ENCODE measurements at places on chromosomes 13 and 19.

DNA sequence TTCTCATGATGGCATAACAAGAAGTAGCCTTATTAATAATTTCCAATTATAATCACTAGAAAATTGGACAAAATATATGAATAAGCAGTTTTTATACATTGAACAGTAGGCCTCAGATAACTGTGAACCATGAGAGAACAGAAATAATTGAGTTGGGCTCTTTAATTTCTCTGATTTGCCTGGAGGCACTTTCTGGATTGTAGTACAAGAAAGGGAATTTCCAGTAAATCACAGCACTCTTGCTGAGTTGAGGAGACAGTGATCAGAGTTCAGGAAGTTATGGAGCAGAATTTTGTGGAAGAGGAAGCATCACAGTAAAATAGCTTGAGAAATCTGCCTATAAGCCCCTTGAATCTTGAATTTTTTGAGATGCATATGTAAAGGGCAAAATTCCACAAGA lies 216.2 kb downstream of the MAB21L1 start:
- no peak for DNase-seq

GRCh38 chr13:37202264-37202663 lies 96.8 kb upstream of the CSNK1A1L start:
- DNase-seq, result no peak

GRCh38 chr13:110329798-110330461 lies 22.8 kb downstream of the COL4A2 start:
- DNase-seq, result no peak

DNA sequence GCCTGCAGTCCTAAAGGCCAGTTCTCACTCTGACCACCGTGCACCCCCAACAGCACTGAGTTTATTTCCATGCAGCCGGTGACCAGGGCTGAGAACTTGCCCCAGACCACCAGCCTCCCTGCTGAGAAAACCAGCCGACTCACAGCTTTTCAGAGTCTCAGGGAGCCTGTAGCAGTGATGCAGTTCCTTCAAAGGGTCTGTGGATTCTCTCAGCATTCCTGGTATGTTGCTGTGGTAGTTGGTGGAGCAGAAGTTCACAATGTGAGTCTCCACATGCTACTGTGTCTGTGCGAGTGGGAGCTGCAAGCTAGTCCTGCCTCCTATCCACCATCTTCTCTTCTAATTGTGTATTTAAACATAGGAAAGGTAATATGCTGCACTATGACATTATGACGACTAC lies 254.9 kb upstream of the KLF12 start:
- DNase-seq, result no peak

DNA sequence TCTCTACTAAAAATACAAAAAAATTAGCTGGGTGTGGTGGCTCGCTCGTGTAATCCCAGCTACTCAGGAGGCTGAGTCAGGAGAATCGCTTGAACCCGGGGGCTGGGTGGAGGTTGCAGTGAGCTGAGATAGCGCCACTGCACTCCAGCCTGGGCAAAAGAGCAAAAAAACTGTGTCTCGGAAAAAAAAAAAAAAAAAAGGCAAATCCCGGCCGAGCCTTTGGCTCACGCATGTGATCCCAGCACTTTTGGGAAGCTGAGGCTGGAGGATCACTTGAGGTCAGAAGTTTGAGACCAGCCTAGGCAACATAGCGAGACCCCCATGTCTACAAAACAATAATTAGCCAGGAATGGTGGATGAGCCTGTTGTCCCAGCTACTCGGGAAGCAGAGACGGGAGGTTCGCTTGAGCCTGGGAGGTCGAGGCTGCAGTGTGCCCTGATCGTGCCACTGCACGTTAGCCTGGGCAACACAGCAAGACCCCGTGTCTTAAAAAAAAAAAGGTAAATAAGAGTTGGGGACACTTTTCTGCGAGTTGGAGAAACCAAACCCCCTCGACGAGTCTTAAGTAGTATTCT lies 574 bp upstream of the GPX4 start:
- DNase-seq, result no peak

GRCh38 chr13:98731925-98732324 lies 20.5 kb downstream of the SLC15A1 start:
- no peak for DNase-seq

- no peak for DNase-seq
Observed at GRCh38 chr13:89695343-89696257, 1651.9 kb upstream of the MIR17HG start.

GRCh38 chr19:51761696-51762095 lies 716 bp downstream of the FPR2 start:
- DNase-seq, result no peak

DNA sequence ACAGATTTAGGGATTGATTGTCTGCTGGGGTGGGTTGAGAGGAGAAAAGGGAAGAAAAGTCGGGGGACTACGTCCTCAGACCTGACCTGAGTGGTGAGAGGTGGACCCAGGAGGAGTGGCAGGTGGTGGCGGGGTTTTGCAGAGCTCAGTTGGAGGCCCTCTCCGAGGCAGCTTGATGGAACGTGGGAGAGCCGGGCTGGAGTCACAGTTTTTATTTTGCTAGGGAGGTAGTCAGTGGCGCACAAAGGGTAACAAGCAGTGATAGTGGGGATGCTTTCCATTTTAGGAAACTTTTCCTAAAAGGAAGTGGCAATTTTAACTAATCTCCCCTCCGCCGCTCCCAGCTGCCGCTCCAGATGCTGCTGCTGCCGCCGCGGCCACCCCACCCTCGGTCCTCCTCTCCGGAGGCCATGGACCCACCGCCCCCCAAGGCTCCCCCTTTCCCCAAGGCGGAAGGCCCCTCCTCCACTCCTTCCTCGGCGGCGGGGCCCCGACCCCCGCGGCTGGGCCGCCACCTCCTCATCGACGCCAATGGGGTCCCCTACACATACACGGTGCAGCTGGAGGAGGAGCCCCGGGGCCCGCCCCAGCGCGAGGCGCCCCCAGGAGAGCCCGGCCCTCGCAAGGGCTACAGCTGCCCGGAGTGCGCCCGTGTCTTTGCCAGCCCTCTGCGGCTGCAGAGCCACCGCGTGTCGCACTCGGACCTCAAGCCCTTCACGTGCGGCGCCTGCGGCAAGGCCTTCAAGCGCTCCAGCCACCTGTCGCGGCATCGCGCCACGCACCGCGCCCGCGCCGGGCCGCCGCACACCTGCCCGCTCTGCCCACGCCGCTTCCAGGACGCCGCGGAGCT lies 1.1 kb upstream of the ZNF581 start:
- no peak for DNase-seq

DNA sequence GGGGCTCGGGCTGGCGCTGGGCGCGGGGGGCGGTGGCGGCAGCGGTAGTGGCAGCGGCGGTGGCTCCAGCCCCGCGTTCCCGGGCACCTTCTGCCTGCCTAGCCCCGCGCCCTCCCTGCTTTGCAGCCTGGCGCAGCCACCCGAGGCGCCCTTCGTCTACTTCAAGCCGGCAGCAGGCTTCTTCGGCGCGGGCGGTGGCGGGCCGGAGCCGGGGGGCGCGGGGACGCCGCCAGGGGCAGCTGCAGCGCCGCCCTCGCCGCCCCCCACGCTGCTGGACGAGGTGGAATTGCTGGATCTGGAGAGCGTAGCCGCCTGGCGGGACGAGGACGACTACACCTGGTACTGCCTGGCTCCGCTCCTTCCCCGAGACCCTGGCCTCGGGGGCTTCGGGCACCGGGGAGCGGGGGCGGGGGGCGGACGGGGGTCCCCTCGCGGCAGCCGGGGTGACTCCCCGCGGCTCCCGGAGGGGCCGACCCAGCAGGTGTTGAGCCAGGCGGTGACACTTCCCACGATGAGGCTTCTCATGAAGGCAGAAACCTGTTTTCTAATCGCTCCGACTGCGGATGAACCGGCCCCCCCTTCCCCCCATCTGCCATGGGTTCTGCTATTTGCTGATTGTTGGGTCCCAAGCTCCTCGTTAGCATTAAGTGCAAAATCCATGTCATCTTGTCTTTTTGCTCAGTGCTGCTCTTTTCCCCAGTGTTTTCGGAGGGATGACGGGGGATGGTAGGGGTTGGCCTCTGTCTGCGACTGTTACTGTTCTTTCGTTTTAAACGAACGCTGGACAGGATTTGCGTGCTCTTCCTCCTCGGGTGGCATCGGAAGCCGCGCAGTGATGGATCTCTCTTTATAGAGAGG lies 943 bp downstream of the SLAIN1 start:
- DNase-seq, result peak; percentile 39

DNA sequence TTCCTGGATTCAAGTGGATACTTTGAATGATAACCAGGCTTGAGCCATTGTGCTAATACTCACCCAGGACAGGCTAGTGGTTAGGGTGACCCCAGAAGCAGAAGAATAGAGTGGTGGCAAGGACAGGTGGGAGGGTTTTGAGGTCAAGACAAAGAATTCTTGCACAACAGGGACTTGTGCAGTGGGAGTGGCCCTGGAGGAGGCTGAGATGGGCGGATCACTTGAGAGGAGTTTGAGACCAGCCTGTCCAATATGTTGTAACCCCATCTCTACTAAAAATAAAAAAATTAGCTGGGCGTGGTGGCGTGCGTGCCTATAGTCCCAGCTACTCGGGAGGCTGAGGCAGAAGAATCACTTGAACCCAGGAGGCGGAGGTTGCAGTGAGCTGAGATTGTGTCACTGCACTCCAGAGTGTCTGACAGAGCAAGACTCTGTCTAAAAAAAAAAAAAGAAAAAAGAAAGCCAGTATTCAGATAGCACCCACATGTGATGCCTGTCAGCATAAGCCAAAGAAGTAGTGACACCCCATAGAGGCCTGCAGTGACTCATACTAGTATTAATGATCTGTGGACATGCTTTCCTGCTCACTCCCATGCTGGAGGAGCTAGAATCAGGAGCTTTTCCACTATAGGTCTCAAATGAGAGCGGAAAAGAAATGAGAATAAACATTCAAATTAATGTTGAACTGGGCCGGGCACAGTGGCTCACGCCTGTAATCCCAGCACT lies 78.7 kb downstream of the RNF17 start:
- DNase-seq, result no peak

DNA sequence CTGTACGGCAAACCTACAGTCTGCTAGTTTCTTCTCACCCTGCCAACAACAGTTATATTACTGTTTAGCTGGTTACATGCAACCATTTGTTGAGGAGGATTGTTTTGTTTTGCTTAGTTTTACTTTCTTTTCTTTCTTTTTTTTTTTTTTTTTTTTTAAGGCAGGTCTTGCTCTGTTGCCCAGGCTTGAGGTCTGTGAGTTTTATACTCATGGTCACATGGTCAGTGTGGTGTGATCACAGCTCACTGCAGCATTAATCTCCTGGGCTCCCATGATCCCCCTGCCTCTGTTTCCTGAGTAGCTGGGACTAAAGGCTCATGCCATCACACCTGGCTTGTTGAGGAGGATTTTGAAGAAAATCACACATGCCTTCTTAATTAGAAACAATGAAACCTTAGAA lies 505.6 kb downstream of the GPC5 start:
- DNase-seq, result no peak

- no peak for DNase-seq
Observed at GRCh38 chr13:102316732-102317131, 85.1 kb downstream of the FGF14 start.

GRCh38 chr19:33938821-33939220 lies 142.2 kb downstream of the KCTD15 start:
- DNase-seq, result no peak

- DNase-seq, result no peak
Observed at GRCh38 chr19:51807111-51807701, 12.2 kb downstream of the FPR3 start.

- DNase-seq, result no peak
Observed at GRCh38 chr19:36436531-36436930, 18.1 kb upstream of the ZFP82 start.

DNA sequence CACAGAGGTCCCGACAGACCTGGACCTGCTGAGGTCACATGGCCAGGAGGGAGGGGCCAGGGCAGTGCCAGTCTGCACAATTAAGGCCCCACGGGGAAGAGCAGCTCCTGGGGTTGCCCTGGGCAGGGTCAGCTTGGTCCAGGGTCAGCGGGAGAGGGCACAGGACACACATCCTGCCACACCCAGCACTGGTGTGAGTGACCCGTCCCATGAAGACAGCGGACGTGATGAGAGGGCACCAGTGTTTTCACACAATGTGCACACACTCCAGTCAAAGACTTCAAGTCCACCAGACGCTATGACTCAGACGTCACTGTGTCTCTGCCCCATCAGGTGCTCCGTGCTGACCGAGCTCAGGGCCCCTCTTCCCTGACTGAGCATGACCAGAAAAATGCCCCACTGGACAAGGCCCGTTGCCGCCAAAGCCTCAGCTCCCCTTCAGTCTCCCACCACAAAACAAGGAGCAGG lies 4.2 kb downstream of the TMEM259 start:
- DNase-seq, result no peak

DNA sequence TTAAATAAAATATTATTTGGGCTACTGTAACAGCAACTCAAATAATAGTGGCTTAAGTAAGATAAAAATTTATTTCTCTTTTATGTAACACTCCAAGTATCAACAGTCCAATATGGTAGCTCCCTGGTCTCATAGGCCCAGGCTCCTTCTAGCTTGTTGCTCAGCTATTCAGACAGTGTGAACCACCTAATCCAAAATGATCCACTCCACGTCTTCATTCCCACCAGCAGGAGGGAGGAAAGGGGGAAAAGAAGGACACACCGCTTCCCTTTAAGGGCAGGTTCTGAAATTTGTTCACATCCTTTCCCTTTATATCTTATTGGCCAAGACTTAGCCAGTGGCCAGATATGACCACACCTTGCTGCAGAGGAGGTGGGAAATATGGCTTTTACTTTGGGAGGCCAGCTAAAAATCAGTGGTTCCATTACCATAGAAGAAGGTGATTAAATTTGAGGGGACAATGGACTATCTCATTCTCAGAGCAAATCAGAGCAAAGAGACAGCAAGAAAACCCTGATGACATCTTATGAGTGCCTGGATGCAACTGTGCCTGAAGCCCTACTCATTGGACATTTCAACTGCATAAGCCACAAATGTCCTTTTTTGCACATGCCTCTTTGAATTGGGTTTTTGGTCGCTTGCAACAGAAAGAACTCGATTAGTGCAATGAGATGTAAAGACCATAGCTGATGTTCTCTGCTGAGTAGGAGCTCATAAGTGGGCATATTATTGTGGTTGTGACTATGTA lies 7.0 kb upstream of the EPOR start:
- DNase-seq, result no peak

- DNase-seq, result no peak
Observed at GRCh38 chr19:4821265-4821664, 10.2 kb downstream of the TICAM1 start.

DNA sequence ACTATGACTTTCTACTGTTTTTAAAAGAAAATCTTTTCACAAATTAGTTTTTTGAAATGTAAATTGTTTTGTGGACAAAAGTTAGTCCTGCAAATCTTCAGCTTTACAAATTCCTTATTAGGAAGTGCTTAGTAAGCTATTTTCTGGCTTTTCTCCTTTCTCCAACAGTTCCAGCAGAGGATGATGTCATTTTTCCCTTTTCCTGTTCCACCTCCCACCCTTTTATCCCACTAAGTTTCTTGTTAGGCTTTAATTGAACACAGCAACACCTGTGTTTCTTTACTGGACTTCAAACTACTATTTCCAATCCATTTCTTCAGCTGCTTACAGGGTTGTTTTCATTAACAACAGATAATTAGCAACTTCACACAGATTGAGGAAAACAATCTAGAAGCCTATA lies 389.2 kb downstream of the NDFIP2 start:
- DNase-seq, result no peak

GRCh38 chr13:111893607-111894443 lies 173.1 kb upstream of the SOX1 start:
- no peak for DNase-seq
